RWPE1 (cell line): ENCODE measurements at places on chromosomes 13 and 19.

- DNase-seq, result no peak
Observed at GRCh38 chr19:49968279-49968922, 7.4 kb upstream of the SIGLEC11 start.

DNA sequence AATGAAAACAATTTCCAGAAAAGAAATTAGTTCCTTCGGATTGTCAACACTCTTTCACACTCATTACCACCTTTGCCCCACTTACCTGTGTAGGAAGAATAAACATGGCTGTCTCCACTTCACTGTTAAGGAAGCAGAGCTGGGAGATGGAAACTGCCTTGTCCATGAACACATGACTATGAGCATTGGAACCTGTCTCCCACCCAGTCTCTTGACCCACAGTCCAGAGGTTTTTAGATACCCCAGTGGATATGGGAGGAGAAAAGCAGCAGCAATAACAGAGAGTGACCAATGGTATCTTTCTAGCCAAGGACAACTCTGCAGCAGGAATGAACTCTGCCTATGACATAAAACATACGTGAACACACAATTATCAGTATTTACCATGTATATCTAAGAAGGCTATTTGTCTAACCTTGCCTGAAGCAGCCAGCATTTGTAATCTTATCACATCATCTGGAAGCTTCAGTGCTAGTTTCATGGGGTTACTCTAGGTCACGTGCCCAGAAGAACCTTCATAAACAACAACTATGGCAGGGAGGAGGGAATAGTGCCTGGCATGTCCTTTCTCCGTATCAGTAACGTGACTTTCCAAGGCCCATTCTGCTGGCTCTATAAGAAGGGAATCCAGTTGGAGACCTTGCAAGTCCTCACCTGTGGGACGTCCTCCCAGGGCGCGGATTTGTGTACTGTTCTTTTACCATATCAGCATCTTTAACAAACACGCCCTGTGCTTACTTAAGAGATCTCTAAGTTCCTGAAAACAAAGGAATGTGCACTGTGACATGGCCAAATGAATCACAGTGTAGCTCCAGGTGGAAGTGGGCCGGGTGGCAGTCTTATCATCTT, 221.8 kb upstream of the UBL3 start:
- no peak for DNase-seq

GRCh38 chr19:13083627-13084026, 19.0 kb downstream of the LYL1 start:
- no peak for DNase-seq

GRCh38 chr19:35206379-35206778, 22.2 kb downstream of the FAM187B start:
- no peak for DNase-seq

- no peak for DNase-seq
Observed at GRCh38 chr13:94433055-94433961, 46.2 kb downstream of the DCT start.

DNA sequence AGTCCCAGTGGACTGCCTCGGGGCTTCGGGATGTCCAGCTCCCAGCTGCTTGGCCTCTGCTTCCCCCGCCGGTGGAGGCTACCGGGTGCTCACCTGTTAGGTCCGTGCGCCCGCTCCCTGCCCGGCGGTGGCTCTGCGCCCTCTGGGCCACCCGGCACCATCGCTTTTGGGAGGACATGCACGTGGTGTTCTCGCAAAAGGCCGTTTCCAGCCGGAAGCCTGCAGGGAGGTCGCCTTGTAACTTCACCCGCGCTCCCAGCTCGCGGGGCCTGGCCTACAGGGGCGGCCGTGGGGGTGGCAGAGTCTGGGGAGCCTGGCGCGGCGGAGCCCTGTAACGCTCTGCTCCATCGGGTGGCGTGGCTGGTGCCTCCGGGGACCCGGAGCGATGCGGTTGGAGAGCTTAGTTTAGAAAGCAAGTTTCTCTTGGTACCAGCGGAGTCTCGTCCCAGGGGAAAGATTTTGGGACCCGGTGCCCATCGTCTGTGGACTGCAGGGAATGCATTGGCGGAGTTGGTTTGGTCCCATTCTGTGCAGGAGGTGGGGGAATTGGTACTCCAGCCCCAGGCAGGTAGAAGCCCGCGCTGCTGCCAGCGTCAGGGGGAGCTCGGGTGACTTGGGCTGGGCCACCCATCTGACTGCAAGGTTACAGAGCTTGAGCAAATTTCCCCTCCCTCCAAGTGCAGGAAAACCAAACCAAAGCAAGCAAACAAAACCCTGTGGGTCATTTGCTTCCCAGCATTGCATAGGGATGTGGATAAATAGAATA, 673 bp downstream of the SPATA13 start:
- peak; percentile 20 for DNase-seq

DNA sequence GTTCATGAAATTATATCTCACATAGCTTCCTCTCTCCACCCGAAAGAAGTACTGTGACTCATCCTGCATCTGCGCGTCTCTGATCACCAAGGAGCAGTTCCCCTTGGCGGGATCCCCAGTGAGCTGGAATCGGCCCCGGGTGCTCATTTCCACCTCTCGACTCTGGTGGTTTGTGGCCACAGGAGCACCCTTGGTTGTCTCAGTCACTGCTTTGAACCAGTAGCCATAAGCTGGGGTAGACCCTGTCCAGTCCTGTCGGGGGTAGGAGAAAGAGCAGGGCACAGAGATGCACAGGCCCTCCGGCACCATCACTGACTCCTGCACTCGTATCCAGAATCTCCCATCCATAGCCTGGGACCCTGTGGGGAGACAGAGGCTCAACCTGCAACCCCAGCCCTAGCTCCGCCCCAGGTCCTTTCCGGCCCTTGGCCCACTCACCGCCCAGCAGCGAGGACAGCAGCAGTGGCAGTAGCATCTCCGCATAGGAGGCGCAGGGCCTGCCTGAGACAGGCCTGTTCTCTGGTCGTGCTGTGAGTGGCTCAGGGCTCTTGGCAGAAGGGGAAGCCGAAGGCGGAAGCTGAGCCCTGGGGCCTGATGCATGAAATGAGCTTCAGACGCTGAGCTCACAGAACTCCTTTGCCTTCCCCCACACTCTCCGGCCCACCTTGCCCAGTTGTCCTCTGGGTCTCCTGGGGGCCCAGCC, at the start of gene SIGLEC10:
SIGLEC10 (minus strand) TSS at position 536 of the 703 bp plus-strand sequence; CDS start at position 475, 61 bp downstream.
- no peak for DNase-seq

DNA sequence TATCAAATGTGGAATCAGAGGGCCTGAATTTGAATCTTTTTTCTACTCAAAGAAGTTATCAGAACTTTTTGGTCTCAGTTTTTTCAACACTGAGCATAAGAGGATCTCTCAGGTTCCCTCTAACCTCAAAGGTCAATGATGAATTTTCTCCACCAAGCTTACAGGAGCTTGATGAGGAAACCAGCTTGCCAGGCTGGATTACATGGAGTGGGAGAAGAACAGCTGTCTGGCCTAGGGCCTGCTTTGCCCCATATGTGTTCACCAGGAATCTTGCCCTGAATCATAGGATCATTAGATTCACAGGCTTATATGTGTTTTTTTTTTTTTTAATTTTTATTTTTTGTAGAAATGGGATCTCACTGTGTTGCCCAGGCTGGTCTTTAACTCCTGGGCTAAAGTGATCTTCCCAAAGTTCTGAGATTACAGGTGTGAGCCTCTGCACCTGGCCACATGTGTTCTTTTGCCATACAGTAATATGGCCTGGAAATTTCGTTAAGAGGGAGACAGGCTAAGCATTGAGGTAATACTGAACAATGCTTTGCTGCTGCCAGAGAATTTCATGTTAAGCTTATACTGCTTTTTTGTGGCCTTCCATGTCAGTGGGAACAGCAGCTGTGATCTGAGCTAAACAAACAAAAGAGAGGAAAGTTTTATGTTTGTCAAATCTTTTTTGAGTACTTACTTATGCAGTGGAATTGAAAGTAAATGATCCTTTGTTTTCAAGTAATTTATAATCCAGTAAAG, 110.6 kb downstream of the DNAJC3 start:
- DNase-seq, result no peak

DNA sequence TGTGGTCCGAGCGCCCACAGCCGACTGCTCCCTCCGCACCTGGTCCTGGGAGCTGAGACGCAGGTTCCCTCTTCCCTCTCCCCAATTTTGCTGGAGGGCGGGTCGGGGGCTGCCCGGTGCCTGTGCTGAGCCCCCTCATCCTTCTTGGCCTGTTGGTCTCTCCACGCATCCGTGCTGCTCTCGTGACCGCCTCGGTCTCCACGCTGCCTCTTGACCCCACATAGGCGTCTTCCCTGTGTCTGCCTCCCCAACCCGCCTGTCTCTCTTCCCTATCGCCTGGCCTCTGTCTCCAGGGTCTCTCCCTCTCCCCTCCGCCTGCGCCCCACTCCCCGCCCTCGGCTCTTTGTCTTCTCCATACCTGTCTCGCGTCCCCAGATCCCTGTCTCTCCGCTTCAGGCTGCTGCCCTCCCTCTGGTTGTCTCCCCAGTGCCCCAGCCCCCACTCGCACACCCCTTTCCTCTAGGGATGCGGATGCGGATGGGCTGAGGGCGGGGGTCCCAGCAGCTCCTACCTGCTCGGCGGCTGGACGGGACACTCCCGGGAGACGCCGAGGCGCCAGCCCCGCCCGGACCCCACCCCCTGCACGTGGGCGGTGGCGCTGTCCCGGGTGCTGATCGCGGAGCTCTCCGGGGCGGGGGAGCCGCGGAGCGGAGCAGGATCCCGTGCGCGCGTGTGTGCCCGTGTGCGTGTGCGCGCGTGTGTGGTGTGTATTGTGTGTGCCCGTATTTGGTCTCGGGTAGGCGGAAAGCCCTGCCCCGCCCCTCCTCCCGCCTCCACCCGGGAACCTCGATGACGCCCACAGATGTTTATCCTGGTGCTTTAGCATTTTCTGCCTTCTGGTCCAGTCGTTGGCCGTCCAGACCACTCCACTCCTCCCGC, at the start of gene SYT5:
SYT5 (minus strand) TSS at position 684 of the 879 bp plus-strand sequence. CDS start 1,248 bp downstream, outside the sequence.
- DNase-seq, result peak; percentile 75

DNA sequence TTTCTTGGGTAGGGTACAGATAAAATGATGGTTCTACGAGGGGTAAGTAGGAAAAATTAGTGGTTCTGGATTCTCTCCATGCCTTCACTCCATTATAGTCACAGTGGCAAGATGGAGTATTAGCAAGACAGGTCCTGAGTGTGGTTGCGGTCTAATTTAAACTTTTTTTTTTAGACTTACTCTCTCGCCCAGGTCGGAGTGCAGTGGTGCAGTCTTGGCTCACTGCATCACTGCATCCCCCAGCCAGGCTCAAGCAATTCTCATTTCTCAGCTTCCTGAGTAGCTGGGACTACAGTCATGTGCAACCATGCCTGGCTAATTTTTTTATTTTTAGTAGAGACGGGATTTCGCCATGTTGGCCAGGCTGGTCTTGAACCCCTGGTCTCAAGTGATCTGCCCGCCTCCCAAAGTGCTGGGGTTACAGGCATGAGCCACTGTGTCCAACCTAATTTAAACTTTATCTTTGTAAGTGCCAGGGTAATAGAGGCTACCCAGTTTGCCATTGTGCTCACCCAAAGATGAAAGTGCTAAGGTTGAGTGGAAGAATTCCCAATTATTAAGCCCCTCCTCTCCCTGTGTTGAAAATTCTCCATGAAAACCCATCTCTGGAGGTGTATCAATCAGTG, 135.6 kb downstream of the TM9SF2 start:
- DNase-seq, result no peak
